CD4-positive, alpha-beta T cell treated with Interleukin-2 at 100 ng/mL for 4 hours (primary cell): ENCODE measurements at places on chromosomes 13 and 19.

GRCh38 chr19:50419580-50420035, 870 bp downstream of the SPIB start:
- no peak for DNase-seq

DNA sequence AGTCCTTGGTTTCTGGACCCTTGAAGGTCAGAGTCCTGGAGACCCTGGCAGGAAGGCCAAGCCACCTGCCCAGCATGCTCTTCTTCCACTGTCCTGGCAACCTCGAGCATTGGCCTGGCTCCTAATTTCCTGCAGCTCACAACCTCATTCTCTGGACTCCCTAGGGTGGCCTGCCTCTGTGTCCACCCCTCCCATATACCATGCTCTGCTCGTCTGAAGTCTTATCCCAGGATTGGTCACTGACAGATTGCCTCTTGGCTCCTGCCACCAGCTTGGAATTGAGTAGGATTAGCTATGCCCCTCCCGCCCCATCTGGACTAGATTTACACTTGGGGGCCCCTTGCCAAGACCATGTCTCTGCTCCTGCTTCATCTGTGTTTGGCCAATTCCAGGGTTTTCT, 17.1 kb upstream of the WASF3 start:
- no peak for DNase-seq

DNA sequence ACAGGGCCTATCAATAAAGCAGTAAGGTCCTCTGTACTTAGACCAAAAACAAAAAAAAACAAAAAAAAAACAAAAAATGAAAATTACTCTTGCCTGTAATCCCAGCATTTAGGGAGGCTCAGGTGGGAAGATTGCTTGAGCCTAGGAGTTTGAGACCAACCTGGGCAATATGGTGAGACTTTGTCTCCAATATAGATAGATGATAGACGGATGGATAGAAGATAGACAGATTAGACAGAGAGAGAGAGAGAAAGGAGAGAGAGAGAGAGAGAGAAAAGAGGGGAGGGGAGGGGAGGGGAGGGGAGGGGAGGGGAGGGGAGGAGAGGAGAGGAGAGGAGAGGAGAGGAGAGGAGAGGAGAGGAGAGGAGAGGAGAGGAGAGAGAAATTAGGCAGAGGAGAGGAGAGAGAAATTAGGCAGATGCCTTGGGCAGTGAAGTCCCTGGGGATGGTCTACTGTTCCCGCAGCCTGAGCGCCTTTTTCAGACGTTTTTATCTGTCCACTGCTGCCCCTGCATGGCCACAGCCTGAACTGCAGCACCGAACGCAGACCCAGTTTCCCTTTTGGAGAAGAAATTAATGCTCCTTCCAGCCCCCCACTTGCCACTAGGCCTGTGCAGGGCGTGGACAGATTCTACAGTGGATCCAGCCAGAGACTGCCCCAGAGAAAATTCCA, 9.8 kb upstream of the ZNF627 start:
- peak; percentile 80 for DNase-seq

- DNase-seq: no peak
Measured at GRCh38 chr19:1471515-1472160, 7.4 kb downstream of the C19orf25 start.

- DNase-seq: no peak
Measured at GRCh38 chr19:19268453-19269385, 4.4 kb downstream of the TM6SF2 start.

DNA sequence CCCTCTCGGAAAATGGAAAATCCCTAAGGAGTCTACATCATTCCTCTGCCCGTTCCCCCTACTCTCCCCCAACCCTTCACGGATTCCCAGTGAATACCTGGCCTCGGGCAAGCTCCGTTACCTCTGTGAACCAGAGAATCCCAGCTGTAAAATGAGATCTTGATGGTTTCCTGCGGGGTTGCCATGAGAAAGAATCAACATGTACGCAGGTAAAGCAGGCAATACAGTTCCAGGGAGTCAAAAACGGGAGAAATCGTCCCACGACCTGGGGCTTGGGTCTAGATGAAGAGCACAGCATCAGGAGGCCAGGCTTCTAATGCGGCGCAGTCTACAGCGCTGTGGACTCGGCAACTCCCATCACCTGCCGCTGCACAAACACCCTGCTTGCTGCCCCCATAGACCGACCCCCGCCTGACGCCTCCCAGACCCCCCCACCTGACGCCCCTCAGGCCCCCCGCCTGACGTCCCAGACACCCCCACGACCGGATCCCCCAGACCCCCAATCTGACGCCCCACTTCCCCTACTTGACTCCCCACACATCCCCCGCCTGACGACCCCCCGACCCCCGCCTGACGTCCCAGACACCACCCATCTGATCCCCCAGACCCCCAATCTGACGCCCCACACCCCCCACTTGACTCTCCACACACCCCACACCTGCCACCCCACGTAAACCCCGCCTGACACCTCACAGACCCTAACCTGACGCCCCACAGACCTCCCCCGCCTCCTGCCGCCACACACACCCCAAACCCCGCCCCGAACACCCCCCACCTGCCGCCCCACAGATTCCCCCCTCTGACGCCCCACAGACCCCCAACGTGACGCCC, 680 bp downstream of the LIG4 start:
- peak; percentile 8 for DNase-seq

GRCh38 chr19:38561658-38562057, 56.1 kb downstream of the MAP4K1 start:
- DNase-seq: no peak

DNA sequence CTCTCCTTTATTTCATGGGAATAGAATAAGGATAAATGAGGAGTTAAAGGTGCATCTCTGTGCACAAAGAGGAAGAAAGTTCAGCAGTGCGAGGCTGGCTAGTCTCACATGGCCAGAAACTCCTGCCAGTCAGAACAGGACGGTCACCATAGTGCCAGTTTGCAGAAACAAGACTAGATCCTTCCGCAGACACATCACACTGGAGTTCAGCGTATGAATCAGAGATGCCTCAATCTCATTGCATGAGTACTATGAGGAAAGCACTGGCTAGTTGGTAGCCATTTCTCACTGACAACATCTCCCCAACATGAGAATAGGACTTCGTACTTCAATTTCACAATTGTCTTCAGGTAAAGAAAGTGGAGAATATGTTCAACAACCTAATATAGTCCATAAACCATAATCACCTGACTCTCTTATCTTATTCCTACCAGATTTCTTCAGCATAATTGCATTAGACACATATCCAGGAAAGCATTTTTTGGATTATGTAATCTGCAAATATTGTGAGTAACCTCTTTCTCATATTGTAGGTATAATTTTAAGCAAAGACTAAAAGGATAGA, 34.9 kb downstream of the RXFP2 start:
- no peak for DNase-seq

GRCh38 chr13:31081316-31081715, 80.4 kb downstream of the HSPH1 start:
- DNase-seq: no peak

DNA sequence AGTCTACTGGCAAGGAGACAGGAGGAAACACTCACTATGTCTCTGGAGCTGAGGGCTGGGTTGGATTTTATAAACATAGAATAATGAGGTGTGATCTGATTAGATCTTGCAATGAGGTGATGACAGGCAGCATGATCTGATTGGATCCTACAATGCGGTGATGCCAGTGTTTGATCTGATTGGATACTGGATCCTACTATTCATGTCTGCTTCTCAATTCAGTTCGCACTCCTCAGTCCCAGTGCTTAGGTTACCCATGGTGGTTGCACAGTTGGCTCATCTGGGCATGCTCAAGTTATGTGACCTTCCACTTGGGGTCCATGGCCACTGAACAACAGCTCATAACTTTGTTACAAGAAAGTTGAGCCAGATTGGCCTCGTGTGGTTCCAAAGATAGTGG, 469.5 kb downstream of the TSHZ3 start:
- no peak for DNase-seq

- no peak for DNase-seq
Measured at GRCh38 chr13:25738342-25739196, 313.2 kb downstream of the SHISA2 start.

DNA sequence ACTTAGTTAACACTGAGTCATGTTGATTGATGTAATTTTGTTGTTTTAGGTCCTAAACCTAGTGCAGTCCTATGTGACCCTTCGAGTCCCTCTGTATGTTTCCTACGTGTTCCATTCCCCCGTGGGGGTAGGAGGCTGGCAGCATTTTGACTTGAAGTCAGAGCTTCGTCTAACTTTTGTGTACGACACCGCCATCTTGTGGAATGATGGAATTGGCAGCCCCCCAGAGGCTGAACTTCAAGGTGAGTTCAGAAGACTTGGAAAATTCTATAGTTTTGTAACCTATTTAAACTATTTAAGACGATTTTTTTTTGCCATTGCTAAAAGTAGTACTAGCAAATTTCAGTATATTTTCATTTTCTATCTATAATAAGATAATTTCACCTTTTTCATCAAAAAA, 117.9 kb downstream of the STOML3 start:
- DNase-seq: peak; percentile 5

DNA sequence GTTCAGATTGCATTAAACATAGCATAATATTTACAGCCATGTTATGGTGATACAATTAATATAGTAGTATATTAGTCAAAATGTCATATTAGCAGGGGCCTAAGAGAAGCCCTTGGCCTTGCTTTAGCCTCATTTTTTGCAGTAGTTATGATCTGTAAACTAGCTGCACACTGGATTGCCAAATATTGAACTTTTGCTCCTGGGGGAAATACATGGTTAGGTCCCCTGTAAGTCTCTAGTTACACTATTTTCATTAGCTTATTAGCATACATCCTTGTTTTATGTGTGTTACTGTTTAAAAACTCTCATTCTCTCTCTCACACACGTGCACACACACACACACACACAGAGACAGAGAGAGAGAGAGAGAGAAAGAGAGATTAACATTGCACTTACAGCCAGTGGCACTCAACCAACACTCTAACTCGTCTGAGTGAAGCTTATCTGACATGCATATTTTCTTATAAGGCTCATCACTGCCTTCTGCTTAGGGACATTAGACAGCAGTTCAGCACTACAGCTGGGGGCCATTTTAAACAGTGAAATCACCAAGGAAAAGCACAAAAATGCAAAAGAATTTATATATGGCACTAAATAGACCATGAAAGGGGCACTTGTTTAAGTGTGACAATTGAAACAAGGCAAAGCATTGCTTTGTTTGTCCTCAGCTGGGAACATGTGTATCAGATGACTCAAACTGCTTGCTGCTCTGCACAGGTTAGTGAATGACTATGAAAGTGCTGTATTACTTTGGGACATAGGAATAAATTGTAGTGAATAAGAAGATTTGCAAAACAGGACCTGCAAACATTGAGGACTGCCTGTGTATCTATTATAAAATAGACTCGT, 278.7 kb downstream of the GPC6 start:
- DNase-seq: no peak

GRCh38 chr13:67574320-67575233, 344.4 kb upstream of the PCDH9 start:
- DNase-seq: no peak

- no peak for DNase-seq
Measured at GRCh38 chr13:90276216-90276615, 1071.3 kb upstream of the MIR17HG start.

GRCh38 chr19:46806656-46807055, 18.3 kb upstream of the SLC1A5 start:
- no peak for DNase-seq

- DNase-seq: no peak
Measured at GRCh38 chr13:75850916-75851315, 214.8 kb downstream of the LMO7 start.

GRCh38 chr19:12937093-12937926, 1.1 kb upstream of the CALR start:
- no peak for DNase-seq
